ENCODE measurements at places on chromosomes 2 and 18.

GRCh38 chr2:175518206-175518605 is 336.7 kb upstream of the ATP5MC3 start:
- DNase-seq, result no peak

GRCh38 chr2:126852361-126852760 is 46.3 kb upstream of the TEX51 start:
- DNase-seq, result no peak

DNA sequence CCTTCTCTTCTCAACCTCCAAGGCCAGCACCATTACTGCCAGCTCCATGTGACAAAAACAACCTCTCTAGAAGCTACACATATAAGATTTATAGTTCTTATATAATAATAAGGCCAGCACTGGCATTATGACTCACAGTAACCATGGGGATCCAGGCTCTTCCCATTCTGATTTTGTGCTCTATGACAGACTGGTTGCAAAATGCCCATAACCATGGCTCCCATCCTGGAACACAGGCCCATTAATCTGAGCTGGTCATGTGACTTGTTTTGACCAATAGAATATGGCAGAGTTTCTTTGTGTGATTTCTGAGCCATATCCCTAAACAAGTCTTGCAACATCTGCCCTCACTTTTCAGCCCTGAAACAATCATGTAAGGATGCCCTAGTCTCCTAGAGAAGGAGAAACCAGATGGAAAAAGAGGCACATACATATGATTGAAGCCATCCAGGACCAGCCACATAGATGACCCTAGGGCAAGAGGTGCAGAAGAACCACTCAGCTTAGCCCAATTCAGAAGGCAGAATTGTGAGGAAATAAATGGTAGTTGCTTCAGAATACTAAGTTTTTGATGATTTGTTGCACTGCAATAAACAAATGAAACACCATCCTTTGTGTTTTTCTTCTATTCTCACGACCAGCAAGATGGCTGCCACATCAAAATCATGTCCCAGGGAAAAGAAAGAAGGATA is 173.9 kb downstream of the SUCLG1 start:
- DNase-seq, result no peak

DNA sequence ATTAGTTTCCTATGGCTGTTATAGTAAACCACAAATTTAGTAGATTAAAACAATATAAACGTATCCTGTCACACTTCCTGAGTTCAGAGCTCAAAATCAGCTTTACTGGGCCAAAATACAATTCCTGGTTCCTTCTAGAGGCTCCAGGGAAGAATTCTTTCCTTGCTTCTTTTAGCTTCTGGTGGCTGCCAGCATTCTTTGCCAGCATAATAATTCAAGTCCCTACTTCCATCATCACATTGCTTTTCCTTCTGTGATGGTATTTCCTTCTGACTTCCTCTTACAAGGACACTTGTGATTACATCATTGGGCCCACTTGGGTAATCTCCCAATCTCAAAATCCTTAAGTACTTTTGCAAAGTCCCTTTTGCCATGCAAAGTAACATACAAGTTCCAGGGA is 40.6 kb downstream of the MOB4 start:
- no peak for DNase-seq

- no peak for DNase-seq
Observed at GRCh38 chr2:88530081-88530480, 77.6 kb upstream of the FOXI3 start.

DNA sequence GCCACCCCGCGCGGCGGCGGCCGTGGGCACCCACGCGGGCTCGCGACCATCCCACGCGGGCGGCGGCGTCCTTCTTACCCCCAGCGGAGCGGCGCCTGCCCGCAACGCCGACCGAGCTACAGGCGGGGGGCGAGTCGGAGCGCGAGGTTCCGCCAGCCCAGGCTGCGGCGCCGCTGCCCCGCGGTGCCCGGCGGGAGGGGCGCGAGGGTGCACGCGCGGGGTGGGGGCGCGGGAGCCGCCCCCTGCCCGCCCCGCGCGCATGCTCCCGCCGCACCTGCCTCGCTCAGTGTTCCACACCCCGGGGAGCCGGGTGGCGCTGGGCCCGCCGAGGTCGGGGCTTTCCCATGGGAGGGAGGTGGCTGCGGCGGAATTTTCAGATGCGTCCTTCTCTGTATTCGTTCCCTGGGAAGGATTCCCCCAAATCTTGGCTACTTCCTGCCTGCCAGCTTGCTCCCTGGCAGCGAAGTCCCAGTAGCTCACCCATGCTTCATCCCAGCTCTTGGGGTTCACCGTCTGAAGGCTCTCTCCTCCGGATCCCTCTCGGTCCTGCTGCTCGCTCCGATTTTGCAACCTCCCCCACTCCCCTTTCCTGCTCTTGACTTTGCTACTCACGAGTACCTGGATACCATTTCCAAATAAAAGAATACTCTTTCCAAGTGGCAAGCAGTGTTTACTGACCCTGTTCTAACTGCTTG is at the start of gene L3MBTL4:
Gene L3MBTL4 (minus strand): TSS at position 189 of the 695 bp plus-strand sequence. CDS start 103,286 bp downstream, outside the sequence.
- DNase-seq, result peak; percentile 4

DNA sequence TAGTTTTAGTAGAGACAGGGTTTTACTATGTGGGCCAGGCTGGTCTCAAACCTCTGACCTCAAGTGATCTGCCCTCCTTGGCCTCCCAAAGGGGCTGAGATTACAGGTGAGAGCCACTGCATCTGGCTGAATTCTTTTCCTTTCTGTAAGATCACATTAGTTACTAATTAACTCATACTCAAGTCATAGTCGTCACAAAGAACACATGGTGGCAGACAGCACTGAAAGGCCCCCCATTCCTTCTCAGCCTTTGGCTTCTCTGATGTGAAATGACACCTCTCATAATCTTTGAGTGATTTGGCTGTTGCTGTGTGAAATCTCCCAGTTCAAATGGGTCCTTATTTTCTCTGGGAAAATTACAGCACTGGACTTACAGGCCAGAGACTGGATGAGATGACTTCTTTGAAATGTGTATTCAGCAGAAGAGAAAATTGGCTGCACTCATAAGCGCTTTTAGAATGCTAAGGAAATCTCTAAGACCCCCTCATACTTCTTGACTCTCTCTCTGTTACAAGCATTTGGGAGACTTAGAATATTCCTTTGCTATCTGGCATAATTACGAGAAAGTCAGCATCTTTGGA is 764.8 kb downstream of the RNF144A start:
- DNase-seq, result no peak

DNA sequence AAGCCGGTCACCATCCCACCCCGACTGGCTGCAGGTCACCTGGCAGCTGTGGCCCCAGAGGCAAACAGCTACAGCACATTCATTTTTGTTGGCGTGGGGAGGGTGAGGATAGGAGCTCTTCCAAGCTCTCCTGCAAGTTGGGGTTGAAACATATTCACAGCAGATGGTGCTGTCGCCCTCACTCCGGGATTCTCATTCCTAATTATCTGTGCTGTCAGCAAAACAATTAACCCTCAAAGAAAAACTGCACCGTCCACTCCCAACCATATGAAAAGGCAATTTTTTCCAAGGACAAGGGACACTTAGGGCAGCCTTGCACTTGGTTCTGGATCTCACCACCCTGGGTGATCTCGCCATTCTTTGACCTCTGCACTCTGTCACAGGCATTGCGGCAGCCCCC is 68.6 kb downstream of the ZBTB7C start:
- DNase-seq, result no peak

DNA sequence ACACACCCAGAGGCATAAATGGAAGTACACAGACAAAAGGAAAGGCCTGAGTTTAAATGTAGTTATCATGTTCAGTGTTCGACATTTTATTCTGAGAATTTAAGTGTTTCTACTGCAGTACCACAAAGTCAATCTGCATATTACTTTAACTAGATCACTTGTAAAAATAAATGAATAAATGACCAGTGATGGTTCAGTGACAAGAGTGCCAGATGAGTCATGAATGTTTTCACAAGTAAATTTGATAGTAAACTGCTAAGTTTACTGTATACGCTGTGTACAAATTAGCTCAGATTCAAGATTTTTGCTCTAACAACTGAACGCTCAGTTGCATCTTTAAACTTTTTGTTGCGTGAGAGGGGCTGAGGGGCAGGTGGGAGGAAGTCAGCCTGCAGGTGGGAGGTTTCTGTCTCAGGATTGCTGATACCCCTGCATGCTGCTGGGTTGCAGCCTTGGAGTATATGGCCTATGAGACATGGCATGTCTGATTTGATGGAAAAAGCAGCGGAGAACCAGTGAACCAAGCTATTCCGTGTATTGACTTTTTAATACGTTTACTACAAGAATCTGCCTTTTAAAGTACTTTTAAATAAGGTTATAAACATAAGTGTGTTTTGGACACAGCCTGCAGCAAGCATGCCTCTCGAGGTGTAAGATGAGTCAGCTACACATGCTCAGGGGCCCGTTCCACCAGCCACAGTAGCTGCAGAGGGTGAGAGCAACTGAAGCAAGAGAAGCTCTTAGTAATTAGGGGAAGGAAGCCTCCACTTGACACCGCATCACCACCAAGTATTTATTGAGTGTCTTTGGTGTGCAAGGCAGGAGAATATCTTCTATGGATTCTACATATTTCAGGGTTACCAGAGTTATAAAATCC is 245.1 kb downstream of the NEDD4L start:
- DNase-seq, result no peak

DNA sequence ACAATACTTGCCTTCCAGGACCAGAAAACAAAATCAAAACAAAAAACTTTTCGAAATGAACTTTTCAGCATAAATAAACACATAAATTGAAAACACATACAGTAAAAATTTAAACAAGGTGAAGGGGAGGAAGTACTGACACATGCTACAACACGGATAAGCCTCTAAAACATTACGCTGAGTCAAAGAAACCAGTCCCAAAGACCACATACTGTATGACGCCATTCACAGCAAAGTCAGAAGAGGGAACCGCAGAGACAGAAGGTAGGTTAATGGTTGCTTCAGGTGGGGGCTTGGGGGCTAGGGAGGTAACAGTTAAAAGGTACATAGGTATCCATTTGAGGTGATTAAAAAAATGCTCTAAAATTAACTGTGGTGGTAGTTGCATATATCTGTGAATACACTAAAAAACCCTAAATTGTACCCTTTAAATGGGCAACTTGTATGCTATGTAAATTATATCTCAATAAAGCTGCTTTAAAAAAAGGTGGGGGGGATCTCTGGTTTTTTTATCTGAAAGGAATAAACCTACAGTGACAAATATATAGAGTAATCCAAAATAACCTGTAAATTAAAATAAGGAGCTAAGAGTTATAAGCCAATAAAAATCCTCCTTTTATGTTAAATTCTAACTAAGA is 7.1 kb downstream of the COX7A2L start:
- DNase-seq, result no peak

DNA sequence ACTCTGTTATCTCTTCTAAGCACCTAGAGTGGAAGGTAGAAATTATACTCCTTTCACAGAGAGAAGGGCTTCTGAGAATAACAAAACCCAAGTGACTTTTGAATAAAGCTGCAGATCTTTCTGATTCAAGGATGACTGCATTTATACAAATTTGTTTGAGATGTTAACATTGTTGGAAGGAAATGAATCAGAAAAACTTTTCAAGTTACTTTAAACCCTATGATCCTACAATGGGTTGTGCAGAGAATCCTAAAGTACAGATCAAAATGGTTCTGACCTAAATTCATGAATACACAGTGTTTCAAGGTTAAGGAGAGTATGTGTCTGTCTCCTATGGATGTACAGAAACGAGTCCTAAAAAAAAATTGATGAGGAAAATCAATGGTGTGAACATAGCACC is 1.8 kb downstream of the RFTN2 start:
- DNase-seq, result no peak

- DNase-seq, result no peak
Observed at GRCh38 chr2:207356567-207356966, 173.2 kb upstream of the CREB1 start.

DNA sequence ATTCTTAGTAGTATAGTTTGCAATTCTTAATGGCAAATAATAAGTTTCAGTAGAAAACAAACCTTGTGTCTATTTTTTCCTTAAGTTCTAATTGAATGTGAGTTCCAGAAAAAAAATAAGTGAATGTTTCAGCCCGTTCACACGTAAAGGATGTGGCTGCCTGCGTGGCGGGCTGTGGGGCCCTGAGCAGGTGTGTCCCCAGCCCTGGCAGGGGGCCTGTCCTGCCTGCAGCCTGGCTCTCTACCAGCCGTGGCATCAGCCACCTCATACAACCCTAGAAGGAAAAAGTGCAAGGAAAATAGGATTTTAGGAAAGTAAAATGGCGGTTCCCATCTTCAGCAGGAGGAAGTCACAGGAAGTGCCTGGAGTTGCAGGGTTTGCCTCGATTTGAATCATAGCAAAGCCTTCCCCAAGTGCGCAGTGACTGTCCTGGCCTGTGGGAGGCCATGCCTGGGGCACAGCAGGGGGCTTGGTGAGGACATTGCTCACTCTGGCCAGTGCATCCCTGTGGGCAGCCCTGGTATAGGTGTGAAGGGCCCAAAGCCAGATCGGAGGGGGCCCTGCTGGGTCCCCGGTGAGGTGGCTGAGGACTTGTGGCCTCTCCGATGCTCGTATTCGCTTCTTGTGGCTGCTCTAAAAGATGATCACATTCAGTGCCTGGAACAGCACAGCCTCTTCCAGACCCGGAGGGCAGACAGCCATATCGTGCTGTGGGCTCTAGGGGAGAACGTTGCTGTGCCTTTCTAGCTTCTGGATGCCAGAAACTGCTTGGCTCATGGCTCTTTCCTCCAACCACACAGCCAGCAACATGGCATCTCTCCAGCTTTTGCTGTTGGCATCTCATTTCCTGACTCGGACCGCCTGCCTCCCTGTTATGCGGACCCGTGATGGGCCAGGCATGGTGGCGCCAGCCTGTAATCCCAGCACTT is 12.6 kb downstream of the DTYMK start:
- no peak for DNase-seq

DNA sequence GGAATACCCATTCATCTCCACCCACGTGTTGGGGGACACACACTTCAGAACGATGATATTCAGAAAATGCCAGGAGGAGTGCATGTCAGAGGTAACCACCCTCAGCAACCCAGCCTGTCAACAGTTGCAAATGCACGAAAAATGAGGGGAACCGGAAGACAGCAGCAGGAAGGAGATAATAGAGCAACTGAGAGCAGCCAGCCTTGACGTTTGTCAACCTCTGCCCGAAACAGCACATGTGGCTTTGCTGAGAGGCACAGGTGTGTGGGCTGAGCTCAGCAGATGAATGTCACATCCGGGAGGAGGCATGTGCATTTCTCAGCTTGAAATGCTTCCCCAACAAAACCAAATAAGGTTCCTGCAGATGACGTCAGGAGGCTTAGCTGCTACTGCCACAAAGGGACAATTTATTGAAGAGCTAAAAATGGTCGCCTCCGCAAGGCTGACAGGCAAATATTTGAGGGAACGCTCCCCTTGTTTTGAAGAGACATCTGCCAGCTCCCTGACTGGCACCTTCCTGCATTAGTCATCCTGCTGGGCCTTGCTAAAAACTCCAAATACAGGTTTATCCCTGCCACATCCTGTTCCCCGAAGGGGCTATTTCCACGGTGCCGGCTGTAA is 419.0 kb downstream of the NBAS start:
- peak; percentile 83 for DNase-seq
